ENCODE measurements at places on chromosomes 3 and 15.

DNA sequence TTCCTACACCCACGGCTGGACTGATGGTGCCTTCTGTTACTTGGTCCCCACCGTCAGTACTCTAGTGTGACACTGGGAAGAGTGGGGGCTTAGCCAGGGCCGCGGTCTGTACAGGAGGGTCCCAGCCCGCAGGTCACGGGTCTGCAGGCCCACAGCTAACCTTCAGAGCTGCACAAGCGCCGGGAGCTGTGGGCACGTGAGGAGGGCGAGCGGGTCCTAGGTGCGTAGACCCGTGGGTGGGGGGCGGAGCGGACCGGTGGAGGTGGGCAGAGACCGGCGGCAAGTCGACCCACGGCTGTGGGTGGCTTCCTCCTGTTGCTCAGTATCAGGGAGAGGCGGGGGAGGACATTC lies 1.2 kb downstream of the TNFAIP8L3 start:
- DNase-seq: no peak

- peak; percentile 31 for DNase-seq
These were observed 4.5 kb downstream of the HDC start for GRCh38 chr15:50260969-50261496.

GRCh38 chr3:3200632-3201212 lies 21.2 kb upstream of the CRBN start:
- DNase-seq: no peak

DNA sequence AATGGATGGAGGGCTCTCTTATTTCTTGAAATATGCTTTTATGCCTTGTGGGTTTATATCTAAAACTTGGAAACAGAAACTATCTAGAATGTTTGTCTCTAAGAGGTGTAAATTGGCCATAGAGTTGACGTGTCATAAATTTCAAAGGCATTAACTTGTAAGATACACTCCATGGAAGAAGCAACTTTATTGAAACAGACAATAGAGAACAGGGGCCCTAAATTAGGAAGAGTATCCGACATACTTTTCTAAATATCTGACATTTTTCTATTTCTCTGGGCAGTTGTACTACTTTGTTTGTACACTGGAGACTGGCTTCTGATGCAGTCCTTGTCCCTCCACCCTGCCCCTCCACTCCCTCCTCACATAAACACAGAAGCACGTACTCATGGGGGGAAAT lies 50.0 kb downstream of the MEIS2 start:
- no peak for DNase-seq

- DNase-seq: no peak
These were observed 107.5 kb downstream of the SYNPR start for GRCh38 chr3:63385629-63386028.

DNA sequence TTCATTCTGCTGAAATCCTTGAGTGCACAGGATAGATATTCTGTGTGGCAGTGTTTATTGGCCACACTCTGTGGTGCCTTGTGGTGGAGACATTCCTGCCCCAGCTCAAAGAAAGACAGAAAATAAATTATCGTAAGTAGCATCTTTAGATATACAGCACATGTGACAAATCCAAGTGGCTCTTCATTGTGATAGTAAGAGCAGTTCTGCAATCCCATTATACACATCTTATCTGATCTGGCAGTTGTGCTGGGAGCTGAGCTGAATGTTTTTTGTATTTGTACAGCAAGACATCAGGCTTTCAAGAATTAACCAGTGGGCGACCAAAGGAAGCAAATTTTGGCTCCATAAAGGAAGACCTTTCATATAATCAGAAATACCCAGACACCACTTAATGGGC lies 235.3 kb upstream of the MRPL3 start:
- no peak for DNase-seq

DNA sequence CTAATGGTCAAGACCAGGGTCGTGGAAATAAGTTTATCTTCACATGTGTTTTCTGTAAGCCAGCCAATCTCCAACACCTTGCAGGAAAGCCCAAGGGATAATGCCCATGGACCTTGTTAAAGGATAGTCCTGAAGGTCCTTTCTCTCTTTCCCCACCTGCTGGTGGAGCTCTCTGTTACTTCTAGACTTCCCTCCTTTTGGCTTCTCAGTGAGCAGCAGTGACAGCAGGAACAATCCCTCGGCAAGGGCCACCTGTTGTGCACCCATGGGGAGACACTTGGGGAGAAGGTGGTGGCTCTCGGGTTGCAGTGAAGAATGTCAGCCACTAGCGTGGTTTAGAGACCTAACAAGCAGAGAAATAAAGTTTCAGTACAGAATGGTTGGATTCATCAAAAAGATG lies 84.0 kb upstream of the OSBPL11 start:
- DNase-seq: no peak
